ENCODE measurements at places on chromosomes 16 and 17.

DNA sequence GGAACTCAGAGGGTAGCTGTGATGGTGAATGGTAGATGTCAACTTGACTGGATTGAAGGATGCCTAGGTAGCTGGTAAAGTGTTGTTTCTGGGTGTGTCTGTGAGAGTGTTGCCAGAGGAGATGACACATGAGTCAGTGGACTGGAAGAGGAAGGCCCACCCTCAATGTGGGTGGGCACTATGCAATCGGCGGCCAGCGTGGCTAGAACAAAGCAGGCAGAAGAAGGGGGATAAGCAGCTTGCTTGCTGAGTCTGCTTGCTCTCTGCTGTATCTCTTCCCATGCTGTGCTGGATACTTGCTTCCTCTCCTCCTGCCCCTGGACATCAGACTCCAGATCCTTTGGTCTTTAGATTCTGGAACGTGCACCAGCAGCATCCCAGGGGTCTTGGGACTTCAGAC, 128.1 kb downstream of the AIPL1 start:
- no peak for DNase-seq

GRCh38 chr17:28549236-28550132, 2.9 kb downstream of the UNC119 start:
- no peak for DNase-seq

- DNase-seq = no peak
Measured at GRCh38 chr17:7553356-7553755, 4.5 kb downstream of the TNFSF12 start.

DNA sequence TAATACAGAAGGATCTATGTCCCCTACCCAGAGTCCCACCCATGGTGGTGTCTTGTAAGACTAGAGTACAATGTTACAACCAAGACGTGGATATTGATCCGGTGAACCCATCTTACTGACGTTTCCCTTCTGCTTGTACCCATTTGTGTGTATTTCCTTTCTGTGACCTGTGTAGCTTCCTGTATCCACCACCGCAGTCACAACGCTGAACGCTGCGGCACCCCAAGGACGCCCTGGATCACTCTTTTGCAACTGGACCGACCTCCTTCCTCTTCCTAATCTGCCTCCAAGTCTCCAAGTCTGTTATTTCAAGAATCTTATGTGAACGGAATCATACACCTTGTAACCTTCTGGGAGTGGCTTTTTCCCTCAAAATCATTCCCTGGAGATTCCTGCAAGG, 33.5 kb upstream of the CBX4 start:
- DNase-seq = no peak

- DNase-seq = peak; percentile 72
Measured at GRCh38 chr17:44348234-44348987, 3.3 kb downstream of the GRN start.
